ENCODE measurements at places on chromosomes 7 and 10.
A peak's percentile ranks its signal among the peaks of the same experiment; 100 is the strongest.

DNA sequence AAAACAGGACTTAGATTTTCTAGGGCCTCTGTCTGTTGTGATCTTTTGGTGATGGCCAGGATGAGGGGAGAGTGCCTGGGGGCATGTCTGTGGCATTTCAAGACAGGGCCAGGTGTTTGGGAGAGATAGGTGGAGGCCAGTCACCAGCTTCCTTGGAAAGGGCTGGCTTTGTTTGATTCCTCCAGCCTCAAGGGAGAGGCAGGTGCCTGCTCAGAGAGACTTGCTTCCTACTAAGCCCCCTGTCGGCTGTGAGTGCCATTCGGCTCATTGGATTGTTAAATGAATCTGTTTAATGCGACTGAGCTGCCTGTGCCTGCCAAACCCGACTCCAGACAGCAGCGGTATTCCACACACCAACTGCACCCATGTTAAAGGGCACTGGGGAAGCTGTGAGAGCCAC lies 304.1 kb upstream of the COBL start:
- DNase-seq: no peak

- DNase-seq: no peak
Measured at GRCh38 chr10:132255489-132256344, 52.0 kb downstream of the STK32C start.

- DNase-seq: no peak
Measured at GRCh38 chr7:15751191-15751701, 64.8 kb upstream of the MEOX2 start.

DNA sequence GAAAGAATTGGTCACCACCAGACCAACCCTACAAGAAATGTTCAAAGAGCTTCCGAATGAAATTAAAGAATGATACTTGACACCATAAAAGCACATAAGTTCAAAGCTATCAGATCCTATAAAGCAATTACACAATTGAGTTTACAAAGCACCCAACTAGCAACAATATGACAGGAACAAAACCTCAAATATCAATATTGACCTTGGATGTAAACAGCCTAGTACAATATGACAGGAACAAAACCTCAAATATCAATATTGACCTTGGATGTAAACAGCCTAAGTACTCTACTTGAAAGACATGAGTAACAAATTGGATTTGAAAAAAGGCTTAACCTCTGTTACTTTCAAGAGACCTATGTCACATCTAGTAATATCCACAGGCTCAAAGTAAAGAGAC lies 1201.4 kb downstream of the XPNPEP1 start:
- DNase-seq: no peak

DNA sequence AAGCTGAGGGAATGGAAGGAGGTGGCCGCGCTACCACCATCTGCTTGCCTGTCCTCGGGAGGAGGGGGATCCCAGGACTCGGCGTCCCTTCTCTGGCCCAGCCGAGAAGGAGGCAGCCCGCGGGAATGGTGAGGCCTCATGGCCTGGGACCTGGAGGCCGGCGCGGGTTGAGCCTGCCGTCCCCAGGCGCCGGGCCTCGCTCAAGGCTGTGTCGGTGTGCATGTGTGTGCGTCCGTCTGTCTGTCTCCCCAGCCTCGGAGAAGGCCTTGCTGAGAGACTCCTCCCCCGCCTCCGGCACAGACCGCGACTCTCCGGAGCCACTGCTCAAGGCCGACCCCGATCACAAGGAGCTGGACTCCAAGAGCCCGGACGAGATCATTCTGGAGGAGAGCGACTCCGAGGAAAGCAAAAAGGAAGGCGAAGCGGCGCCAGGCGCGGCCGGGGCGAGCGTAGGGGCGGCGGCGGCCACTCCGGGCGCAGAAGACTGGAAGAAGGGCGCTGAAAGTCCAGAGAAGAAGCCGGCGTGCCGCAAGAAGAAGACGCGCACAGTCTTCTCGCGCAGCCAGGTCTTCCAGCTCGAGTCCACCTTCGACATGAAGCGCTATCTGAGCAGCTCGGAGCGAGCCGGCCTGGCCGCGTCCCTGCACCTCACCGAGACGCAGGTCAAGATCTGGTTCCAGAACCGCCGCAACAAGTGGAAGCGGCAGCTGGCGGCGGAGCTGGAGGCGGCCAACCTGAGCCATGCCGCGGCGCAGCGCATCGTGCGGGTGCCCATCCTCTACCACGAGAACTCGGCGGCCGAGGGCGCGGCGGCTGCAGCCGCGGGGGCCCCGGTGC lies 1.3 kb downstream of the HMX3 start:
- no peak for DNase-seq

DNA sequence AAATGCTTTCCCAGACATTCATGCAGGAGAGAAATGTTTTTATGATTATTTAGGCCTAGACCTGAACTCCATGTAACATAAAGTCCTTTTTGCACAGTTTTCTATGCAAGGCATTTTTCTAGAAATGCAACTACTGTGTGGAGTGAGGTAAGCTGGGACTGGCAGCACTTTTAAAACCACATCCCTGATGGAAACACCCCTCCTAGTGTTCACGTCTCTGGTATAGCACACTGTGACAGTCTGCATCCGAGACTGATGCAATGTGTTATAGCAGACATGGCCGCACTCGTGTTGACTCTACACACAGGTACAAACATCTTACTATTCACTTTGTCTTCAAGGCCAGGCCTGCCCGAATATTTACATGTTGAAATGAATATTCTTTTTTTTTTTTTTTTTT lies 19.3 kb upstream of the ERCC6 start:
- no peak for DNase-seq

DNA sequence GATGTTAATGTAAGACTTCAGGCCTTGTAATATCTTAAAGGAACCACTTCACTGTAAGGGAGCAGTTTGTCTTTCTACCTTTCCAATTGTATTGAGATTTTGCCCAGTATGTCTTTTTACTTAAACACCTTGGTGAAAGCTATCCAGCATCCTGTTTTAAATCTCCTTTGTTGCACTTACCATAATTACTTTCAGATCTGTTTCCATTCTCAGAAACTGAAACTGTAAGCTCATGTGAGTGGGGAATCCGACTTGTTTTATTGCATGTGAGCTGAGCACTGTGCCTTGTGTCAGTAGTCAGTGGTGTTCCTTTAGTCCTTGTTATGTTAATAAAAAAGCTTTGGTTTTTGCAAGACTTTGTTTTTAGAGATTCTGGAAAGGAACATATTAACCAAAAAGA lies 42.2 kb downstream of the BMPR1A start:
- no peak for DNase-seq

- no peak for DNase-seq
Measured at GRCh38 chr7:142359694-142360279, 101.9 kb upstream of the PRSS58 start.

DNA sequence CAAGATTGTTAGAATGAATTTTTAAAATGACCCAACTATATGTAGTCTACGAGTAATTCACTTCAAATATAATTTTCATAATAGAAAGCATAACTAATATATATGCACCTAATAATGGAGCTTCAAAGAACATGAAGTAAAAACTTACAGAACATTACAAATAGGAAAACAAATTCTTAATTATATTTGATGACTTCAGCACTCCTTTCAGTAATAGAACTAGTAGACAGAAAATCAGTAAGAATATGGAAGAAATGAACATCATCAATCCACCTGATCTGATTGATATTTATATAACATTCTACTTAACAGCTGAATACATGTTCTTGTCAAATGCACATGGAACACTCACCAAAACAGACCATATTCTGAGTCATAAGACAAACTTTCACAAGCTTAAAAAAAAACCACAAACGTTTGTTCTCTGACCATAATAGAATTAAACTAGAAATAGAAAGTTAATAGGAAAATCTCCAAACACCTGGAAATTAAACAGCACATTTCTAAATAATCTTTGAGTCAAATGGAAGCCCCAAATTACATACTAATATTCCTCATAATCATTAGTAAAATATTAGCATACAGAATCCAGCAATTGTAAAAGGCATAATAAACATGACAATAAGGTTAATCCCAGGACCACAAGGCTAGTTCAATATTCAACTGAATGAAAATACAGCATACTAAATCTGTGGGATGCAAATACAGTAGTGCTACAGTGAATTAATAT lies 48.0 kb downstream of the BRAF start:
- no peak for DNase-seq

DNA sequence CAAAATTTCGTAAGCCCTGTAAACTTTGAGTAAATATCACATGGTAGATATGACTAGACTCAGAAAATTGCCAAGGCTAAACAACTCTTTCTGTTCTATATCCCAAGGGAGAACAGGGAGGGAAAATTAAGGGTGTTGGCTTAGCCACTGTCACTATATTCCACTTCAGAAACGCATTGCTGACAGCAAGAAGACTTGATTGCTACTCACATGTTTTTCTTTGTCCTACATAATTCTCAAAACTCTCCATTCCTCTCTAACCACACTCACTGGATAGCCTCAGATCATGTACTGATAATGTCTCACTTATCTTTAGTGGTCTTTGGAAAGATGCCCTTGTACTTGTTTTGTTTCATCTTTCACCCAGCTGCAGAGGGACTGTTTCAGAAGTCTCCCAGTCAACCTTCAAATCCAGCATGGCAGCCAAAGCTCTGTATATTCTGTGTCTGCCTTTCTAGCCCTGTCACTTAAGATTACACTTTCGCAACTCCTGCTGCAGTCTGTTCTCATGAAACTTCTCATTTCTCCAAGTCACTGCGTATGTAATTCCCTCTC lies 582.4 kb upstream of the FZD8 start:
- DNase-seq: no peak

- peak; percentile 9 for DNase-seq
Measured at GRCh38 chr10:59830601-59831259, 75.6 kb downstream of the CCDC6 start.

DNA sequence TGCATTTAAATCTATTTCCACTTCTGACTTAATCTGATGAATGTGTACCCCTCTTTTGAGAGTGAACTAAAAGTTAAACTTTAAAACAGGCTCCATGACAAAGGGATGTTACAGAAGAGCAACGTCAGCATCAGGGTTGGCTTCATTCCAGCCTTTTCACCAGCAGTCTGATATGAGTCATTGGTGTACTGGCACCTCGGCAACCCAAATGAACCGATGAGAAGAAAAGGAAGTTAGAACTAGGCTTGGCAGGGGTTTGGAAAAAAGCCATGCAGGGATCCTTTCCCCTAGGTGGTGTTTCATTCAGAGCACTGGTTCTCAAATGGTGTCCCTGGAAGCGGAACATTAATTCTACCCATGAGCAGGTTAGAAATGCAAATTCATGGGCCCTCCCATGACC lies 53.6 kb downstream of the SEC61G start:
- peak; percentile 31 for DNase-seq

DNA sequence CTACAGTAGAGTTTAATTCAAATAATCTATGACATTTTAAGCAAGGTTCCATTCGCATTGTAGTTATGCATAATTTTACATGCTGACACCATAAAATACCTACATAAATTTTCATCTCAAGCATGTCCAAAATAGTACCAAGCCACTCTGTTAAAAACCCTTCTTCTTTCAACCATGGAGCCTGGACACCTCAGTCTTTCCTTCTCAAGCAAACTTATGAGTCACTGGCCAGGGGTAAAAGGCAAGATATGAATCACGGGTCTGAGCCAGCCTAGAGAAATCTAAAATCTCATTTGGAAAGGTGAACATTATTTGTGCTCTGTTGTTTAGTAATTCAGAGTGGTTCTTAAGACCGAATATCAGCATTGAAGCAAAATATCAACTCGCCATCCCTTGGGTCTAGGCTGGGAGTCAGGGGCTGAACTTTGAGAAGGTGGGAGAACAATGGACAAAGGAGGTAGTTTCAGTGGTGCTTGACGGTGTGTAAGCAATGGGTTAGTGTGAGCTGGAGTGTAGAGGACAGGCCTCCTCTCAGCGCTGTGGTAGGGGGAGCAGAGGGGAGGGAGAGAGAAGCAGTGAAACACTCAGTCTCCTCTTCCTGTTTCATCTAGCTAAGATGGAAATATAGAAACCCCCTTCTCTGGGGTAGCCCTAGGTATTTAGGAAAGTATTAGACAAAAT lies 19.1 kb upstream of the GPAM start:
- DNase-seq: no peak

DNA sequence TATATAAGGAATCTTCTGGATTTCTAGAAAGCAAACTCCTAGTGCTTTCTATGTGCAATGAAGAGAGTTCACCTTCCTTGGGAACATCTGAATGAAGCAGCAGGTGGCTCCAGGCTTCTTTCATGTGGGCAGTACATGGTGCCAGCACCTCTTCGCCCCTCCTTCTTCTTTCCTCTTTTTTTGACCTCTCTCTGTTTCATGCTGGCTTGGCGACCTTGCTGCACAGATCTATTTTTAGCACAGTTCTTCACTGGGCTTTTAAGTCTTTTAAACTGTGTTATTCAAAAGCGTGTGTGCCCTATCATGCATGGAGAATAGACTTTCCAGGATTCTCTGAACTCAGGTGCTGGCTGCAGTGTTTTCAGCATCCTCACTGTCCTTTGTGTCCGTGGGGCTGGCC lies 400.3 kb upstream of the PRKCQ start:
- no peak for DNase-seq

- DNase-seq: no peak
Measured at GRCh38 chr10:3780021-3780770, 4.8 kb downstream of the KLF6 start.

DNA sequence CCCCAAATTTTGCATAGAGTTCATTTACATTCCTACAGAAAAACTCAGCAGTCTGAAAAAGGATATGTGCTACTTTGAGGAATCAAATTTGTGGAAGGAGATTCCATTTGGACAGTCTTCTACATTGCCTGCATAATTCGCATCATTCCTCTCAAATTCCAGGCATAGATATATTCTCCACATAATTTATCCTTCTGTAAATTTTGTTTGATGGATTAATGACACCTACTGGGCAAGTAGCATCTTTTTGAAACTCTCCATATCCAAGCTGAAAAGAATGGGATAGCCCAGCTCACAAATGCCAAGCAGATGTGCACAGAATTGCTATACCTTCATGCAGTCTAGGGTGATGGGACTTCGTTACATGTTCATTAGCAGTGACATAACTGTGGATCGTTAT lies 515.3 kb downstream of the AUTS2 start:
- no peak for DNase-seq

- no peak for DNase-seq
Measured at GRCh38 chr7:158664406-158664805, 40.2 kb downstream of the NCAPG2 start.

- DNase-seq: no peak
Measured at GRCh38 chr7:107934991-107935770, 44.2 kb downstream of the DLD start.

DNA sequence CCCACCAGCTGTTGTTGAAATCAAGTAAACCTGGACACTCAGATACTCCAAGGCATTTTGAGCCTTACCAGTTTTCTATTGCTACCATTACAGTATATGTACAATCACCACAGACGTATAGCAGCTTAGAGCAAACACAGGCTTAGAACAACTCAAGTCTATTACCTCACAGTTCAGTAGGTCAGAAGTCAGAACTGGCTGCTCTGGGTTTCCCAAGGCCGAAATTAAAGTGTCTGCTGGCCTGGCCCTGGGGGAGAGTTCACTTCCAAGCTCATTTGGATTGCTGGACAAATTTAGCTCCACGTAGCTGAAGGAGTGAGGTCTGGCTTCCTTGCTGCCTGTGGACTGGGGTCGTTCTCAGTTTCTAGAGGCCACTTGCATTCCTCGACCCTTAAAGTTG lies 260.1 kb upstream of the LRRN3 start:
- DNase-seq: no peak

GRCh38 chr10:128873411-128874054 lies 593.5 kb upstream of the MGMT start:
- DNase-seq: no peak
